CD4-positive, alpha-beta T cell treated with Interleukin-21 for 1 hour (primary cell): ENCODE measurements at places on chromosomes 6 and 20.

GRCh38 chr6:6368684-6369052, 48.2 kb upstream of the F13A1 start:
- DNase-seq: no peak

GRCh38 chr20:44489223-44489622, 13.5 kb downstream of the TTPAL start:
- no peak for DNase-seq

DNA sequence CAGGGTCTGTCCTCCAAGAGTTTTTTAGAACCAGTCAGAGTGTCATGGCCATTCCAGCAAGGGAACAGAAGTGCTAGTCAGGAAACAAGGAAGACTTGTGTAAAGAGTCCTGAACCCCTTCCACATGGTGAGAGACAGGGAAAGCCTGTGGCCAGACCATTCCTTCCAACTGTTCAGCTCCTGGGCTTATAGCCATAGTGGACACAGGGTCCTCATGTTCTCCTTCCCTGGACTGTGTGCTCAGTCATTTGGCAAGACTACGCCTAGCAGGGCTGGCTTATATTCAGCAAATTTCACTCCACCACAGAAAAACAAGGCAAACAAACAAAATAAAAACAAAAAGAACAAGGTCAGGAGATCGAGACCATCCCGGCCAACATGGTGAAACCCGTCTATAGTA, 60.5 kb downstream of the NRN1 start:
- no peak for DNase-seq

- DNase-seq: no peak
These were observed 418.4 kb downstream of the KHDRBS2 start for GRCh38 chr6:61867635-61868034.

- DNase-seq: no peak
These were observed 142.3 kb downstream of the TFAP2A start for GRCh38 chr6:10272591-10272990.

DNA sequence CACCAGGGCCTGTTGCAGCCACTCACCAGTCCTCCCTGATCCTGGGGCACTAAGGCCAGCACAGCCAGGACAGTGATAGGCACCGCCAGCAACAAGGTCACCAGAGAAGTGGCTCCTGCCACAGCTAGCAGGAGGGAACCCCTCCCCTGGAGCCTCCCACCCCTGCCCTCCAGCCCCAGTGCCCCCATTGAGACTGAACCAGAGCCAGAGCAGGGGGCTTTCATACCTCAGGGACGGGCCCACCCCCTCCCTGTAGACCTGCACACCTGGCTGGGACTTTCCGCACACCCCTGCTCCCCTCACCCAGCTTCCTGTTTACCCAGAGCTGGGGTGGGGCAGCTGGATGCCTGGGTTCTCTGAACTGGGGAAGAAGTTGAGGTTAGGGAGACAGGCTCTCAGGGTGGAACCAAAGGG, at the start of gene LTB:
Gene LTB (minus strand): TSS at position 195 of the 414 bp plus-strand sequence. CDS start 7 bp downstream, at position 188.
- DNase-seq: peak; percentile 83

DNA sequence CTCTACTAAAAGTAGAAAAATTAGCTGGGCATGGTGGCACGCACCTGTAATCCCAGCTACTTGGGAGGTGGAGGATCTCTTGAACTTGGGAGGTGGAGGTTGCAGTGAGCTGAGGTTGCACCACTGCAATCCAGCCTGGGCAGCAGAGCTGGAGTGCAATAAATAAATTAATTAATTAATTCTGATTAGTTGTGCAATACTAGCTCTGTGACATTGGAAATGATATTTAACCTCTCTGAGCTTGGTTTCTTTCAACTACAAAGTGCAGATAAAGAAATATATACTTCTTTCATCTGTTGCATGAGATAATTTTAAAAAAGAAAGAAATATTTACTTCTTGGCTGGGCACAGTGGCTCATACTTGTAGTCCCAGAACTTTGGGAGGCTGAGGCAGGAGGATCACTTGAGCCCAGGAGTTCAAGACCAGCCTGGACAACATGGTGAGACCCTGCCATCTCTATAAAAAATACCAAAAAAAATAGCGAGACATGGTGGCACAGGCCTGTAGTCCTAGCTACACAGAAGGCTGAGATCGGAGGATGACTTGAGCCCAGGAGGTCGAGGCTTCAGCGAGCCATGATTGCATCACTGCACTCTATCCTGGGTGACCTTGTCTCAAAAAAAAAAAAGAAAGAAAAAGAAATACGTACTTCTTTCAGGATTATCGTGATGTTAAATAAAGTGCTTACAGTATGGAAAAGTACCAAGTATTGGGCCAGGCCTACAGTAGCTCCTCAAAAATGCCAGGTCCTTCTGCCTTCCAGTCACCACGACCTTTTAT, 15.6 kb upstream of the TBCC start:
- no peak for DNase-seq

GRCh38 chr6:33497157-33497556, 42.8 kb downstream of the ZBTB9 start:
- no peak for DNase-seq

DNA sequence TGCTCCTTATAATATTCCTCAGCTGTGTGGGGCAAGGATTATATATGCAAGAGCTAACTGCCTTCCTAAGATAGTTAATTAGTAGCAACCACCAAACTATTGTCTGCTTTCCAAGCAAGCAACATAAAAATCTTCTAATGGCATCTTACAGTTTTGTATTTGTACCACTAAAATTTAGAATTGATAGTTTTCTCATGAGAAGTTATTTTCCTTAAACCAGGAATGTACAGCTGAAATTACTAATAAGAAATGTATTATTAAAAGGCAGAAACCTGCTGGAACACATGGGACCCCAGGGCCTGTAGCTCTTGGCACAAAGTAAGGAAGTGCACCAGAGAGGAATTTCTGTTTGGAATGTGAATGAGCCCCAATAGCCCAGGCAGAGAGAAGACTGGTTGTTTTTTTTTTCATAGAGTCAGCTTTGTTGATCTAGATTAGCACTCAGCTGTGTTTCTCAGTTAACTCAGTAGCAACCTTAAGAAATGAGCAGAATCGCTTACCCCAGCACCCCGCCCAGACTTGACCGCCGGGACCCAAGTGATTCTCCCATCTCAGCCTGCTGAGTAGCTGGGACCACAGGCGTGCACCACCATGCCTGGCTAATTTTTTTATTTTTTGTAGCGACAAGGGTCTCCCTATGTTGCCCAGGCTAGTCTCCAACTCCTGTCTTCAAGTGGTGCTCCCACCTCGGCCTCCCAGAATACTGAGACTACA, 2.6 kb downstream of the MGME1 start:
- DNase-seq: no peak

- DNase-seq: no peak
These were observed 1293.3 kb downstream of the EPHA7 start for GRCh38 chr6:92126088-92126487.

- DNase-seq: no peak
These were observed 751.0 kb downstream of the CD109 start for GRCh38 chr6:74447013-74447412.

- no peak for DNase-seq
These were observed 43.4 kb upstream of the SPTLC3 start for GRCh38 chr20:12965212-12965869.

DNA sequence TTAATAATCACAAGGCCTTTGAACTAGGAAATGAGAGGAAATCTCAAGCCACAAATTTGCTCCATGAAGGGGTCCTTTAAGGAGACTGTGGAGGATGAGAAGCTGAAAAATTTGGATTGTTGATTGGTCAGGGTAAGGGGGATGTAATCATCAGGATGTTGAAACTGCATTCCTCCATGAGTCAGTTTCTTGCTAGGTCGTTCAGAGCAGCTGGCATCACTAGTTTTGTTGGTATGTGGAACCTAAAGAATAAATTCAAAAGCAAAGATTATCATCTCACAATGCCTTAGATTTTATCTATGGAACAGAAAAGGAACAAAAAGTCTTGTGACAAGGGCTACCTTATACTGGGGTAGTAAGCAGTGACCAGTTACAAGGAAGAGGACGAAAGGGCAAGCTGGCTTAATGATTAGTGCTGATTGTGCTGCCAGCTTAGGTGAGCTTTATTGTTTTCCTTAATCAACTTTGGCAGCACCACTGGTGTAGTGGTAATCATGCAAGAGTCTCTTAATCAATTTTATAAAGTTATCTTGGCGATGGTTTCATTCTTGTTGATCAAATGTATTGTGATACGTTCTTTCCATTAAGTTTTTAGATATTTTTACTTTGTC, 36.6 kb downstream of the CRISP2 start:
- no peak for DNase-seq

- DNase-seq: no peak
These were observed 125.5 kb downstream of the GPX5 start for GRCh38 chr6:28651161-28651560.

- DNase-seq: no peak
These were observed 197.1 kb downstream of the CDH4 start for GRCh38 chr20:61449057-61449609.

DNA sequence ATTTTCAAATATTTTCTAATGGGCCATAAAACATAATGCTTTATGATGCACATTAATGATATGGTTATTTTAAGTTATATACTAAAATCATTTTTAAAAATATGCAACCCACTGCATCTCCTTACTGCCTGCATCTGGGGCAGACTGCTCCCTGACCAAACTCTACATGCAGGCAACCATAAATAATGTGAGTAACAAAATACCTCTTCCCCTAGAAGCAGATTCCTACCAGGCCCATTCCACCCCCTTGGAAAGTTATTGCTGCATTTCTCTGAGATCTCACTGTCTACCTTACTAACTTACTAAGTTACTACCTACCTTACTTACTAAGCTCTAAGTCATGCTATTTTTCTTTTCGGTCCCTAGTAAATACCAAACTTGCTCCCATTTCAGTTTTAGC, 71.8 kb downstream of the ATG5 start:
- DNase-seq: no peak

DNA sequence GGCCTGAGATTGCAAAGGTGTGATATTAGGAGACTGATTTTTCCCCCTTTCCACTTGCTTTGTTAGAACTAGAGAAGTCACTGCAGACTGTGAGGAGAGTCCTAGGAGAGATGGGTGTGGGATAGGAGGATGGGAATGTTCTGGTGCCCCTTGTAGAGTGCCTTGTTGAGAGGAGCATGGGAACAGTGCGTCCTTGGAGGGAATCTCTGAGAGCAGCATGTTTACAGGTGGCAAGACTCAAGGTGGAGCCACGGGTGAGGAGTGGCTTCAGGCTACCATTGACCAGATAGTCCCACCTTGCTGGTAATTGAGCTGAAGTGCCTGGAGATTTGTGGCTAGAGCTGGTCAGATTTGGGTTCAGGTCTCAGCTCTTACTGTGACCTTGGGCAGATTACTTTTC, 6.0 kb downstream of the PLCG1 start:
- no peak for DNase-seq

GRCh38 chr6:20169119-20169557, 43.1 kb downstream of the MBOAT1 start:
- peak; percentile 15 for DNase-seq

DNA sequence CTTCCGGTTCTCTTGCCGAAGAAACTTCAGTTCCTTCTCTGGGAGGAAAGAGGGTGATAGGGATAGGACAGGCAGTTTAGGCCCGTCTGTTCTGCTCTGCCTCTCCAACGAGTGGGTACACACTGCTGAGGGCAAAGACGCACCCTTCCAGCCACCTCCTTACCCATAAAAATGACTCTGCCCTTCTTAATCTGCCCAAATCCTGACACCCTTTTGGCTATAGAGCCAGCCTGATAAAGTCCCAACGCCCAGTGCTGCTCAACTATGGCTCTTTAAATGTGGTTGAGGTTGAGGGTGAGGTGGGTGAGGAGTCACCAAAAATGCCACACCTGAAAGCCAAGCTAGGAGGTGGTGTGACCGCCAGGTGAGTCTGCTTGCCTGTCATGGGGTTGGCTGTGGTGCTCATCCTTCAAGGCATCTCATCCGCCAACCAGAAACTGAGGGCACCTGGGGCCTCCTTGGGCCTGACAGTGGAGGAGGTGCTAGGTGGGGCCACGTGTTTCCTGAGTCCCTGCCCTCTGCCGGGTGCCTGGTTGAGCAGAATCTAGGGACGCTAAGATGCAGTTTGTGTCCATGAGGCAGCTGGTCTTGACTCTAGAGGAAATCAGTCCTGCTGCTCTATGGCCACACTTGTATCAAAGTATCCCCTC, 16.3 kb downstream of the CCDC167 start:
- DNase-seq: peak; percentile 24

DNA sequence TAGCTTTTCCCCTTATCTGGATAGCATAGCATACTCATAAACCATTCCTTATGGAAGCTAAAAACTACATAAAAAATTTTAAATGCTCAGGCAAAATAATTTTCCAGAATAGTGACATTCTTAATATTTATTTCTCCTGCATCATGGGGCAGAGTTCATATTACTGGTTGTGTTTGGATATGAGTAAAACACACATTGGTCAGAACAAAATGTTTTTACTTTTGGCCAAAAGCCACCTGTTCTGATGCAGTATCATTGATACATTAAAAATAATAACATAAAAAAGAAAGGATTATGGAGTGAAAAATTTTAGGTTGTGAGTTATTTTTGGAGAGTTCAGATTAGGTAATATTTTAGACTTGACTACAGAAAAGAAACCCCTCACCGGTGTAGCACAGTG, 33.6 kb downstream of the TRAM2 start:
- DNase-seq: no peak

DNA sequence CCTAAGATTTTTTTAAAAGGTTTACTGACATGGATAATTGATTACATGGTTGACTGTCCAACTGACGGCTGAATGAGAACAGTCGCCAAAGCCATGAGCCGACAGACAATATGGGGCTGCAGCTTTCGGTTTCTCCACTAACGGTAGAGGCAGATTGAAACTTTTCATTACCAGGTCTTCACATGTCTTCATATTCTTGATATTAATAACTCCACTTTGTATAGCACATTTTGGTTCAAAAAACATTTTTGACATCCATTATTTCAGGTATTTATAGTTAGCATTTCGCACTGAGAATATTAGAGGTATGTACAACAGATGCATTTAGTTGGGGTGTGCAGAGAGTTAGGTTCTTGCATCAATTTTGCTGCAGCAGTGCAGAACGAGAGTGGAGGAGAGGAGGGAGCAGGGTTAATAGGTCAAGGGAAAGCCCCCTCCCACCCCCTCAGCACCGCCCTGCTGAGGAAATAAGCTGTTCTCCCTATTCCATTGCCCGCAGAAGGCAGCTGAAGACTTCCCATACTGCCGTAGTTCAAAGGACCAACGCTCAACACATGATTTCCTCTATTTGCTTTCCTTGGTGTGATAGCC, 73.6 kb upstream of the ADTRP start:
- DNase-seq: no peak

DNA sequence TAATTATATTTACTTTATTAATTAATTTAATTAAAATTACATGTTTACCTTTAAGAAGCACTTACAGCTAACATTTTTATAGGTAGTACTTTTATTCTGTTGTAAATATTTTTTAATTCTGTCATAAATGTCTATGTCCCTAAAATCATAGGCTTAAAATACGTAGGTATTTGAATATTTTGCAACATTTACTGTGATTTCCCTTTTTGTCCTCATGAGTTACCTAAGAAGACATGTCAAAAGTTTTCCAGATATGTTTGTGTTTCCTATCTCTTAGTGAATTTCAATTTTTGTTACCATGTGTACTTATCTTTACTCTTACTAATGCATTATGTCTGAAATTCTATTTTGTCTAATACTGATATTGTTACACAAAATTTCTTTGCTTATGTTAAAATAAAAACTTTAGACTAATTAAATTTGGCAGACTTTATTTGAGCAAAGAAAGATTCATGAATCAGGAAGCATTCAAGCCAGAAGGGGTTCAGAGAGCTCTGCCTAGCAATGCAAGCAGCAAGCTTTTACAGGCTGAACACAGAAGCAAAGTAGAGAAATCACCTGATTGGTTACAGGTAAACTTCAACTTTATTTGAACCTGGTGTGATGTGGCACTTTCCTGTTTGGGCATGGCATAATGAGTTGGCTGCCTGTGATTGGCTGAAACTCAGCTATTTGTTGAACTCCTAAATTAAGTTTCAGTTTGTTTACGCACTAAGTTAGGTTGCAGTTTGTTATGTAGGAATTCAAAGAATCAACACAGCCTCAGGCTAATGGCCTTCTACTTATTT, 123.2 kb upstream of the TMEM170B start:
- peak; percentile 82 for DNase-seq
